NCI-H2081 treated with DMSO at 0.1 percent for 48 hours (cell line): ENCODE measurements at places on chromosomes 3 and 15.

DNA sequence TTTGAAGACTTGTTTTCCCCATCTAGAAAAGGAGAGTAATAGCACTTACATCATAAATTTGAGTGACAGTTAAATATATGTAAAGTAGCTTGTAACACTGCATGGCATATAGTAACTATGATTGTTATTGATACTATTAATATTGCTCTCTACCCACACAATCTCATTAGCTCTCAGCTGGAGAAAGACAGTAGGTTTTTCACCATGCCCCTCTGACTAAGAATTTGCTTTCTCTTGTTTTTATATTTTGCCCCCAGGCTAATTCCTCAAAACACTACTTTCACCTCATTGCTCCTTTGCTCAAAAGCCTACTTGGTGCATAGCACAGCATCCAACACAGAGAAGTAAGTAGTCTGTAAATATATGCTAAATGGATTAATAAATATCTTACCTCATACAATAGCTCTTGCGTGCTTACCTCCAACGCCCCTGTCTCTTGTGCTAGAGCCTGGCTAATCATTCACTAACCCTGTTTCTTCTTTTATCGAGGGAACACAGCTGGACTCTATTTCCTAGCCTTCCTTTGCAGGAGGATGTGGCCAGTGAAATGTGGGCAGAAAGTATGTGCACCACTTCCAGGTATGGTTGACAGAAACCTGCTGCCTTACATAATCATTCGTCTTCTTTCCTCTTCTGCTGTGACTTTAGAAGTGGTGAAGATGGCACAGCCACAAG lies 190.0 kb downstream of the PLCH1 start:
- no peak for DNase-seq

DNA sequence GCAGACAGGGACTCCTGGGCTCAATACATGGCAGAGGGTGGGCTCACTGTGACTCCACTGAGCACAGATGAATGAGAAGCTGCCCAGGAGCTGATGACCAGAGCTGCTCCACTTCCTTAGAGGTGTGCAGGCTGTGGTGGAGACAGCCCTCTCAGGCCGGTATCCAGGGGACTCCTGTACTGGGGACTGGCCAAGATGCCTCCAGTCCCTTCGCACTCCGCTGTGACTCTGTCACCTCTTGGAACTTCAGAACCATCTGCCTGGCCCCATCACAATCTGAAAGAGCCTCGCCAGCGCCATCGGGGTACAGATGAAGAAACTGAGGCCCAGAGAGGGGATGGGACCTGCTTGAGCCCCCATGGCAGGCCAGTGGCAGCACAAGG lies 111.2 kb downstream of the ETFA start:
- DNase-seq = no peak

- no peak for DNase-seq
These were observed 64.4 kb upstream of the ETV5 start for GRCh38 chr3:186173224-186173815.

- no peak for DNase-seq
These were observed 161.5 kb upstream of the KBTBD8 start for GRCh38 chr3:66836363-66837152.

GRCh38 chr15:69074843-69075224 lies 60.3 kb downstream of the NOX5 start:
- no peak for DNase-seq

GRCh38 chr3:37712421-37712820 lies 149.3 kb upstream of the CTDSPL start:
- no peak for DNase-seq

DNA sequence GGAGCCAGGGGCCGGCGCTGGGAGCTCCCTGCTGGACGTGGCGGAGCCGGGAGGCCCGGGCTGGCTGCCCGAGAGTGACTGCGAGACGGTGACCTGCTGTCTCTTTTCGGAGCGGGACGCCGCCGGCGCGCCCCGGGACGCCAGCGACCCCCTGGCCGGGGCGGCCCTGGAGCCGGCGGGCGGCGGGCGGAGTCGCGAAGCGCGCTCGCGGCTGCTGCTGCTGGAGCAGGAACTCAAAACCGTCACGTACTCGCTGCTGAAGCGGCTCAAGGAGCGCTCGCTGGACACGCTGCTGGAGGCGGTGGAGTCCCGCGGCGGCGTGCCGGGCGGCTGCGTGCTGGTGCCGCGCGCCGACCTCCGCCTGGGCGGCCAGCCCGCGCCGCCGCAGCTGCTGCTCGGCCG lies 1.5 kb downstream of the SMAD6 start:
- DNase-seq = no peak

DNA sequence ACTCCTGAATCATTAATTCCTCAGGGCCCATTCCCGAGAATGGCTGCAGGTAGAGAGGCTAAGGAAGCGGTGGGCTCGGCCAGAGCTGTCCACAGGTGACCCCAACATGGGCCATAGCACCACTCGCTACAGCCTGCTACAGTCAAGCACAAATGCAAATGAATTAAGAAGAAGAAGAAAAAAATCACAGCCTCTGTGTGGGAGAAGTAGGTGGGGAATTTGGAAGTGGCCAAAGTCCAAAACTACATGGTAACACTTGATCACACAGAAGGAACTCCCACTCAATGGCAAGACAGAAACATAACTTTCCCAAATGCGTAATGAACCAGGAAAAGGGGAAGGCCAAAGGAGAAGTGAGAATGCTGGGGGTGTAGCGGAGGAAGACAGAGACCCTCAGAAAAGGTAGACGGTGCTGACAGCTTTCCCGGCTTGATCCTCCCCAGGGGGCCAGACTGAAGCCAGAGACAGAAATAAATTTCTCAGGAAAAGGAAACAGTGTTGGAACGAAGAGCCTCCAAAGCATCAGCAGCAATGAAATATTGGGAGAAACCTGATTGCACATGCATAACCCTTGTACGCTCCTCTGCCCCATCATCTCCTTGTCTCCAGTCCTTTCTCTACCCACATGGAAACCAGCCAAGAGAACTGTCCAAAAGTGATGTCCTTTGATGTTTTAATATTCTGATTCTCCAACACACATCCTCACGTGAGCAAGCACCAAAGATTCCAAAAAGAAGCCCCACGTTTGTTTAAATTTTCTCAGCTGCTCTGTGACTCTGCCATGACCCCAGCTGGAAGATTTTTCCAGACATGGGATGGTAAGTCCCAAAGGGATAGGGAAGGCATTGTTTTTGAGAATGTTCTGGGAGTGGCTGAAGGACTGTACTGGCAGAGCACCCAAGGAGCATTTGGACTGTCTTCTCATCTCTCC lies 107.6 kb downstream of the OXNAD1 start:
- no peak for DNase-seq
